ENCODE measurements at places on chromosomes 16 and 17.

DNA sequence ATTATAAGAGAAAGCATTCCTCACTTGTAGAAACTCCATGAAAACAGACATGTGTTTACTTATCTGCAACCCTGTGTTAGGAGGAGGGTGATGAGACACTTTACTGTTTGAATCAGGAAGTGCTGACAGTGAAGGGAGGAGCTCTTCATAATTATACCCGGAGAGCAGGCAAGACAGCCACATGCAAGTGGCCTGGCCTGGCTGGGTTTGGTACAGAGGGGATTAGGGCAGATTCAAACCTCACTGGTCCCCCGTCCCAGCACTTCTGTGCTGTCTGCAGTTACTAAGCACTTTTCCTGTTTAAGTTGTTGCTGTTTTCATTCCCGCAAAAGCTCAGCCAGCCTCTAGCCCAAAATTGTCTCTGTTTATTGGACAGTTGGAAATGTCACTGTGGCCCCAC, 78.5 kb downstream of the WWOX start:
- DNase-seq = no peak

GRCh38 chr17:29962656-29963055, 21.2 kb downstream of the EFCAB5 start:
- no peak for DNase-seq

GRCh38 chr16:3945751-3946603, 65.5 kb upstream of the CREBBP start:
- no peak for DNase-seq

GRCh38 chr16:82382521-82382920, 212.5 kb upstream of the MPHOSPH6 start:
- DNase-seq = no peak

DNA sequence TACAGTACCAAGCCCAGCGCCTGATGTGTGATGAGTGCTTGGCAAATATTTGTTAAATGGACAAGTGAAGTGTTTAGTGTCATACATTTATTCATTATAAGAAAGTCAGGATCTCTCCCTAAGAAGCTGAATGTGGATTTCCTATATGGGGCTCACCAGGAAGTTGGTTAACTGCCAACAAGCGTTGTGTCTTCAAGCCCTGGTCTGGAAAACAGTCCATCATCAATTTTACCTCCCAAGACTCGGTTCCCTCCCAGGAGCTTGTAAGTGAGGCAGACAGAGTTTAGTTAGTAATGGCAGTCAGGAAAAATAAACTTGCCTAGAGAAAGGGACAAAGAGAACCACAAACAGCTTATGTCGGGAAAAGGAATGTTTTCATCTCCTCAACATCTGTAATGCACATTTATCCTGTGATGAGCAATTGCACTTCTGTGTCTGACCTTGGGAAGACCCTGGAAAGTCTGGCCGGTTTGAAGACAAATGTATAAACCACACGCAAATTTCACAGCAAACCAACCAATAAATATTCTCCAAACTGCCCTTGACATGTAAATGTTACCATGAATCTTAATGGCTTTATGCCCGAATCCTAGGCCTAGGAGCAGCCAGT, 28.3 kb downstream of the C16orf95 start:
- no peak for DNase-seq

- DNase-seq = no peak
Observed at GRCh38 chr16:3021449-3022207, 1.5 kb downstream of the TNFRSF12A start.

GRCh38 chr17:57627591-57627990, 117.5 kb downstream of the CCDC182 start:
- DNase-seq = no peak

- no peak for DNase-seq
Observed at GRCh38 chr16:625977-626765, 4.6 kb upstream of the WFIKKN1 start.

GRCh38 chr16:23847948-23848347, 12.2 kb downstream of the PRKCB start:
- DNase-seq = no peak

GRCh38 chr17:3697103-3697476, 1.1 kb upstream of the P2RX5 start:
- DNase-seq = no peak

- DNase-seq = no peak
Observed at GRCh38 chr16:24978370-24978914, 36.7 kb downstream of the ARHGAP17 start.

GRCh38 chr16:9124908-9125584, 33.6 kb downstream of the HAPSTR1 start:
- DNase-seq = no peak

- no peak for DNase-seq
Observed at GRCh38 chr17:63785556-63785955, 11.6 kb downstream of the DDX42 start.

GRCh38 chr17:69547947-69548346, 133.4 kb downstream of the MAP2K6 start:
- no peak for DNase-seq

DNA sequence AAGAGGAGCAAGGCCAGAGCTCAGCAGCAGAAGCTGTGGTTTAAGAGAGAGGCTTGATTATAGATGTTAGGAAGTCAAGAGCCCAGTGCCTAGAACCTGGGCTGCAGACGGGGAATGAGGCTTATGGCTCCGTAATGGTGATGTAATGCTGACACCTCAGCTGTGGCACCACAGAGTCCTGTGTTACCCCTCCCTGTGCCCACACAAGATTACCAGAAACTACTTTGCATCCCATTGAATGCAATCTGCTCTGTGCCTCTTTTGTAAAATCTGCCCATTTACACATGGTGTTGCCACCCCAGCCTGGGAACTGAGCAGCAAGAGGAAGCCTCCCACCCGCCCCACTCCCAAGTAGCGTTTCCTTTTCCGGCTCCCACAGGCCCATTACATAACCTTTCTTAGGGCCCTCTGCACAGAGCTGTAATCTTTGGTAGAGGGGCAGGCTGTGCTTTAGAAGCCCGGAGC, 57.0 kb downstream of the PITPNC1 start:
- DNase-seq = no peak

DNA sequence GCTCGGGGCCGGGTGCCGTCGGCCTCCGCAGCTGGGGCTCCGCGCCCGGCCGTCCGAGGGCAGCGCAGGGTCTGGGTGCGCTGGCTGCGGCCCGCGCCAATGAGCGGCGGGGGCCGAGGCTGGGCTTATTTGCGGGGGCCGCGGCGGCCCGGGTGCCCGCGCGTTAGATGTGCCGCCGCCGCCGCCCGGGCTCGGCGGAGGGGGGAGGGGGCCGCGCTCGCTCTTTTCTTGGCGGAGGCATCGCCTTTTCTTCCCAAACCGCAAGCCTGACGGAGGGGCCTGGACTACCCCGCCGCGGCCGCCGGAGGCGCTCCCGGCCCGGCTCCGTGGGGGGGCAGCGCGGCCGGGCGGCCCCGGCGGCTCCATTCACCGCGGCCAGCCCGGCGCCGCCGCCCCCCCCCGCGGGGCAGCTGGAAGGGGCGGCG, at the start of gene NOTUM:
TSS of gene NOTUM (minus strand) at position 101 of the 425 bp plus-strand sequence. CDS start 278 bp downstream, outside the sequence.
- DNase-seq = no peak

GRCh38 chr16:56630134-56630533, 2.3 kb upstream of the MT1M start:
- DNase-seq = no peak

DNA sequence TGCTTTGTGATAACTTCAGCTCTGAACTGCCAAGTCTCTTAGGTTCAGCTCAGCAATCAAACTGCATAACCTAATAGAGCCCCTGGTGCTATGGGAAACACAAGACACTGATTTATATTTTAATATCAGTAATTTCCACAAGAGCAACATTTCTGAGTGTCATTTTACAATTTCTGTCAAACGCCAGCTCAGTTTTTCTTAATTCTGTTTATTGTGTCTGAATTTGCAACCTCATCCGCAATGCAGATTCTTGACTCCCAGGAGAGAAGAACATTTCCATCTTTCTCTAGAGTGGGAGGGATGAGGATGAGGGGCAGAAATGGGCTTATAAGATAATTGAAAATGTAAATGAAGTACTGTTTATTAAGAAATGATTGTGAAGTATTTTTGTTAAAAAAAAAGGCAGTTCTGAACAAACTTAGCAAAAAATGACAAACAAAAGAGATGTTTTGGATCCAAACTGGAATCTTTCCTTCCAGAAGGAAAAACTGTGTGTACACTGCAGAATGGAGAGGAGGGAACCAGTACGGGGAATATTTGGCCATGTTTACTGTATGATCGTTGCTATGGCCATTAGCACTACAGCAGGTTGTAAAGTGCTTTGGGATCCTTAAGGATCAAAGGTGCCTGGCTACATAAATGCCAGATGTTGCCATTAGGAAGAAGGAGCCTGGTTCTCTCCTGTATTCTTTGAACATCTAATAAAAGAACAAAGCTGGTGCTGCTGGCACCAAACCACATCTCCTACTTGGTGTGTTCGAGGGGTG, 7.4 kb upstream of the PMFBP1 start:
- no peak for DNase-seq

- no peak for DNase-seq
Observed at GRCh38 chr17:77579131-77579530, 379.4 kb upstream of the TNRC6C start.

GRCh38 chr17:3754458-3755334, 31.0 kb downstream of the HASPIN start:
- DNase-seq = peak; percentile 54

DNA sequence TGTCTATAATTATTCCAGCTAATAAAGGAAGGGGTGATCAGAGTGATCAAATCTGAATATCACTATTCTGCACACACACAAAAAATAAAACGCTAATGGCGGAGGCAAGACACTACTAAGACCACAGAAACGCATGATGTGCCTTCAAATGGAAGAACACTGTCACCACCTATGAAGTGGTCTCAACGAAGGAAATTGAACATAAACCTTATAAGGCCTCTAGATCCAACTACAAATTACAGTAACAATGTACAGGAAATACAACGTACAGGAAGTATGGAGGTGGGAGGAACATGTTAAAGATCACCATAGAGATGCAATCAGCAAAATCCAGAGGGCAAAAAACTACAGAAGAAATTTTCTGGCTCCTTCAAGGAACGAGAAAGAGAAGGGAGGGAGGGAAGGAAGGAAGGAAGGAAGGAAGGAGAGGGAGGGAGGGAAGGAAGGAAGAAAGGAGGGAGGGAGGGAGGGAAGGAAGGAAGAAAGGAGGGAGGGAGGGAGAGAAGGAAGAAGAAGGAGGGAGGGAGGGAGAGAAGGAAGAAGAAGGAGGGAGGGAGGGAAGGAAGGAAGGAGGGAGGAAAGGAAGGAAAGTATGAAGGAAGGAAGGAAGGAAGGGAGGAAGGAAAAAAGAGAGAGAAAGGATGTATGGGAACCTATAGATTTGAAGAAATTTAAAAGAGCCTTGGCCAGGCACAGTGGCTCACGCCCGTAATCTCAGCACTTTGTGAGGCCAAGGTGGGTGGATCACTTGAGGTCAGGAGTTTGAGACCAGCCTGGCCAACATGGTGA, 3.1 kb upstream of the SGCA start:
- no peak for DNase-seq

GRCh38 chr16:804193-805048, 3.9 kb upstream of the GNG13 start:
- DNase-seq = no peak

GRCh38 chr16:9957002-9957401, 225.2 kb downstream of the GRIN2A start:
- no peak for DNase-seq

GRCh38 chr16:84585886-84586285, 32.0 kb downstream of the COTL1 start:
- no peak for DNase-seq

- DNase-seq = no peak
Observed at GRCh38 chr16:27729516-27730304, 179.8 kb downstream of the KATNIP start.

GRCh38 chr16:18984435-18985005, 786 bp downstream of the TMC7 start:
- DNase-seq = no peak

- DNase-seq = no peak
Observed at GRCh38 chr17:65463242-65463641, 98.2 kb downstream of the AXIN2 start.

- DNase-seq = no peak
Observed at GRCh38 chr17:63646488-63646806, 24.2 kb downstream of the MAP3K3 start.

GRCh38 chr17:73902416-73903181, 258.4 kb upstream of the SDK2 start:
- peak; percentile 56 for DNase-seq

DNA sequence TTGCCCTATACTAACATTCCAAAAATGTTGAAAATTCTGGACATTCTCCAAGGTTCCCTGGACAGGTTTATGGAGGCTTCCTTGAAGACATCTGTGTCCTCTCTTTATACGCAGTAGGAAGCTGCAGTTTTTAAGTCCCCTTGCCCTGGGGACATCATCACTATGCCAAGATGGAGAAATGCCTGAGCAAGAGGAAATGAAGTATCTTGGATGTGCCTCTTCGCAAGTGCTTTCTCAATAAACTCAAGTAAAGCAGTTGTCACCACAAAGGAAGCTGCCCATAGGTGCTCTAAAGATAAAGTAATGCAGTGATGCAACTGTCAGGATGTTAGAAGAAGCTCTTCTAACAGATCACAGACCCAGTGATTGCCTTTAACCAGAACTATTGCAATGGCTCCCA, 71.0 kb downstream of the CDYL2 start:
- DNase-seq = no peak

DNA sequence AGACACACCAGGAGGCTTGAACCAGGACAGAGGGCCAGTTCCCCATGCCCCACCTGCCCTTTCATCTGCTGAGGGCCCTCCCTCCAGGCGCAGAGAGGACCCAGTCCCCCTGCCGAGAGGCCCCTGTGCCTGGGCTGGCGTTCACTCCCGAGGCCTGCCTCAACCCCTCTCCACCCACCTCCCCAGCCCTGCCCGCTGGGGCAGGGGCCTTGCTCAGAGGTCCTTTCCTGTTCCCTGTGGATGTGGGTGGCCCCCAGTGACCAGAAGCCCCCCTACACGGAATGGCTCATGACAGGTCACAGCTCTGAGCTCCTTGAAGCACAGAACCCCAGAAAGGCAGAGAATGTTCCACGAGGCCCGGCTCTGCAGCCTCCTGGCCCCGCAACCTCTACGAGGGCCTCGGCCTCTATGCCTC, 6.7 kb downstream of the TMC6 start:
- no peak for DNase-seq

DNA sequence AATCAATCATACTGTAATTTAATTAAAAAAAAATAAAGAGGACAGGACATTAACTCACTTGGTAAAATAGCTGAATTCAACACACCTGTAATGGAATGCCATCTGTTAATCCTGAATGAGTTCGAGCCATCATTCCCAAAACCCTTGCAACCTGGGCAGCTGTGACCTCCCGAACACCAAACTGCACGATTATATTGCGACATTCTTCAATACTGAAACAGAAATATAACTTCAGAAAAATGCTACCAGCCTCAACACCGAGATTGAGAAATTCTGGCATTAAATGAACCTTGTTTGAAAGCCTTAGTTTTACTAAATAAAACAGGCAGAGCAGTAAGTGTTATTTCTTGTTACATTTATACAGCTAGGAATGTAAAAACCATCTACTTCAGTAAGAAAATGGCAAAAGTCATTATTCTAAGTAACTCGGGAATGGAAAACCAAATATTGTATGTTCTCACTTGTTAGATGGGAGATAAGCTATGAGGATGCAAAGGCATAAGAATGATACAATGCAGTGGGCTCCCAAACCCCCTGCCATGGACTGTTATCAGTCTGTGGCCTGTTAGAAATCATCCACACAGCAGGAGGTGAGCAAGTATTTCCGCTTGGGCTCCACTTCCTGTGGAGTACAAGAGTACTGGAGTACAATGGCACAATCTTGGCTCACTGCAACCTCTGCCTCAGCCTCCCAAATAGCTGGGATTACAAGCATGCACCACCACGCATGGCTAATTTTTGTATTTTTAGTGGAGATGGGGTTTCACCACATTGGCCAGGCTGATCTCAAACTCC, 46.5 kb downstream of the CNOT1 start:
- DNase-seq = no peak

- peak; percentile 68 for DNase-seq
Observed at GRCh38 chr17:43021741-43022512, at the start of gene VAT1. Gene VAT1, minus strand, starts transcription at chr17:43022385. Its CDS starts 63 bp downstream, at chr17:43022322.
